ENCODE measurements at places on chromosomes 11 and 22.

DNA sequence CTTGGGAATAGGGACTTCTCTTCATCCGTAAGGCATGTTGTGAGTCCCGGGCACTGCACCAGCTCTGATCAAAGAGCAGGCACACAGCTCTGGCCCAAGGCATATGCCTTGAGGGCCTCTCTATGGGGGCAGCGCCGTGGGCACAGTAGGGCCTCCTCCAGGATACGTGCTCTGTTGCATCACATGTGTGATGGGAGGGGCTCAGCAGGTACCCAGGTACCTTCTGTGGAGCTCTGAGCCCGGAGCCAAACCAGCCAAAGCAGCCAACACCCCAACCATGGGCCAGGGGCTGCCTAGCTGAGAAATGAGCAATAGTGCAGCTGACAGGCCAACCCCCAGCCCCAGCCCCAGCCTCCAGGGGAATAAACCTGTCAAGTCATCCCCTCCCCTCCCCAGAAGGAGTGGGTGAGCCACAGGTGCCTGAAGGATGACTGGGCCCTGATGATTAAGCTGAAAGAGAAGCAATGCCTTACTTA is 79.7 kb upstream of the SHISAL1 start:
- peak; percentile 7 for DNase-seq

GRCh38 chr11:57598831-57599155 is 1.3 kb downstream of the SERPING1 start:
- DNase-seq, result no peak

DNA sequence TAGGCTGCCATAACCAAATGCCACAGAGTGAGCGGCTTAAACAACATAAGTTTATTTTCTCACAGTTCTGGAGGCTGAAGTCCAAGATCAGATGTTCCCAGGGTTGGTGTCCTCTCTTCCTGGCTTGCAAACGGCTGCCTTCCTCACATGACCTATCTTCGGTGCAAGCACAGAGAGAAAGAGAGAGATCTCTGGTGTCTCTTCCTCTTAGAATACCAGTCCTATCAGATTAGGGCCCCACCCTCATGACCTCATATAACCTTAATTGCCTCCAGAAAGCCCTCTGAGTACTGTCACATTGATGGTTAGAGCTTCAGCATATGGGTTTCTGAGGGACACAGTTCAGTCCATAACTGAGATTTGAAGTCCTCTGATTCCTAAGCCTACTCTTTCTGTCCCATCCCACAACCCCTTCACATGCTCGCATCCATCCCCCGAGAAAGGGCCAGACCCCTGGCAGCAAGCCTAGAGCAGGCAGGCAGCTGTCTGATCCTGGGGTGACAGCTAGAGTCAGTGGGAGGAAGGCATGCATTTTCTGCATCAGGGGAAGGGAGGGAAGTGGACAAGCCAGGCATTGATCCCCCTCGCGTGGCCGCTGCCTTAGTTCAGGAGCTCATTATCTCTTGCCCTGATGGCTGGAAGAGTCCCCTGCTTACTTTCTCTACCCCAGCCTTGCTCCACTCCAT is 114.1 kb downstream of the FAR1 start:
- DNase-seq, result no peak

GRCh38 chr22:24051568-24051967 is 40.5 kb downstream of the CABIN1 start:
- no peak for DNase-seq

DNA sequence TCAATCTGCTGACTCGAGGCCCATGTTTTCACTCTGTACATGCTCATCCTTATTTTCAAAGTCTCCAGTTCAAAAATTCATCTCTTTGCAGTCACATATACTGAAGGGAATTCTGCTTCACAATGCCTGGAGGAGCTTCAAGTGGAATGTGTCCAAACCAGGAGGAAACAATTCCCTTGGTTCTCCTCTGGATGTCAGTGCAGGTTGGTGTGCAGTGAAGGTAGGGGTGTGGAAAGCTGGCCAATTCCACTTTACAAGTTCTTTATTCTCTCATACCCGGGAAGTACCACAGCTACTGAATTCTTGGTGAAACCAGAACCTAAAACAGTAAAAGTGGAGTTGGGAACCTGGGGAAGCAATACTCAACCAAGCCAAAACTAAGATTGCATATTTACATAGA is 57.3 kb downstream of the BDNF start:
- no peak for DNase-seq

DNA sequence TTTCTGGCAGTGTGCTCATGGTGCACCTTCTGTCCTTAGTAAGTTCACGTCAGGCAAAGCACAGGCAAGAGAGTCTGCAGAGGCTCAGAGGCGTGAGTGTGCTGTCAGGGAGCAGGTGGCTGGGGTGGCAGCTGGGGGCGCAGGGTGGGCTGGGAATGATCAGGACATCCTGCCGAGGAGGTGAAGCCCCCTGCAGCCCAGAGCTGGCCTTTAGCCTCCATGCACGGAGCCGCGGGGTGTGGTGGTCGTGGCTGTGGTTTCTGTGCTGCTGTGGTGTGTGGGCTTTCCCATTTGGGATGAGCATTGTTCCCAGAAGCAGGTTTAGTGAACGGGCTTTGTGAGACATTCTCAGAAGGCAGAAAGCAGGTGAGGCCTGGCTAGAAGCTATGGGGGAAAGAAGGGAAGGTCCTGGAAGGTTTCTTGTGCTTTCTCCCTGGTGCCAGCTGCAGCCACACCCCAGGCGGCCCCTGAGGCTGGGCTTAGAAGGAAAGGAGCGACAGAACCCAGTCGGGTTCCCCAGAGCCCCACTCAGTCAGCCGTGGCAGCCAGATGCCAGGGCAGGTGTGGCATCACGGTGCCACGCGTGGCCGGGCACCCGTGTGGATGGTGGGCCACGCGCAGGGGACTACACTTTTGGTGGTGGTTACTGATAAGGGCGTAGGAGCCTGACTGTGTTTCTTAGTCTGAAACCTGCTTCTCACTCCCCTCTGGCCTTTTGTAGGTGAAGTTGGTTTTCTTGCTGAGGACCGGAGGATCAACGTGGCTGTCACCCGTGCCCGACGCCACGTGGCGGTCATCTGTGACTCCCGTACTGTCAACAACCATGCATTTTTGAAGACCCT is 32.0 kb downstream of the IGHMBP2 start:
- DNase-seq, result no peak

DNA sequence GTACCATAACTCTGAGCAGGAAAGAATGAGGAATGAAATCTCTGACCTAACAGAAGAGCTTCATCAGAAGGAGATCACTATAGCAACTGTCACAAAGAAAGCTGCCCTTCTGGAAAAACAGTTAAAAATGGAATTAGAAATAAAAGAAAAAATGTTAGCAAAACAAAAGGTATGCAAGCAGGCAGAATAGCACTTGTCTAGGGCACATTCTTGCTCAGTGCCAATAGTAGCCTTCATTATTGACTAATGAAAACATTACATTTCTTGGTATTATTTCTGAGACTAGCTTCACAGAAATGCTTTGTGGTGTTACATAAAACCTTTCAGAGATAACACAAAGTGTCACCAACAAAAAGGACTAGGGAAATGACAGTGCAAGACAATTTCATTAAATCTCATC is 63.9 kb downstream of the DEUP1 start:
- no peak for DNase-seq

- DNase-seq, result no peak
These were observed 121.6 kb downstream of the LDLRAD3 start for GRCh38 chr11:36065436-36065835.

- DNase-seq, result no peak
These were observed 52.0 kb upstream of the CHRNA10 start for GRCh38 chr11:3723014-3723708.

DNA sequence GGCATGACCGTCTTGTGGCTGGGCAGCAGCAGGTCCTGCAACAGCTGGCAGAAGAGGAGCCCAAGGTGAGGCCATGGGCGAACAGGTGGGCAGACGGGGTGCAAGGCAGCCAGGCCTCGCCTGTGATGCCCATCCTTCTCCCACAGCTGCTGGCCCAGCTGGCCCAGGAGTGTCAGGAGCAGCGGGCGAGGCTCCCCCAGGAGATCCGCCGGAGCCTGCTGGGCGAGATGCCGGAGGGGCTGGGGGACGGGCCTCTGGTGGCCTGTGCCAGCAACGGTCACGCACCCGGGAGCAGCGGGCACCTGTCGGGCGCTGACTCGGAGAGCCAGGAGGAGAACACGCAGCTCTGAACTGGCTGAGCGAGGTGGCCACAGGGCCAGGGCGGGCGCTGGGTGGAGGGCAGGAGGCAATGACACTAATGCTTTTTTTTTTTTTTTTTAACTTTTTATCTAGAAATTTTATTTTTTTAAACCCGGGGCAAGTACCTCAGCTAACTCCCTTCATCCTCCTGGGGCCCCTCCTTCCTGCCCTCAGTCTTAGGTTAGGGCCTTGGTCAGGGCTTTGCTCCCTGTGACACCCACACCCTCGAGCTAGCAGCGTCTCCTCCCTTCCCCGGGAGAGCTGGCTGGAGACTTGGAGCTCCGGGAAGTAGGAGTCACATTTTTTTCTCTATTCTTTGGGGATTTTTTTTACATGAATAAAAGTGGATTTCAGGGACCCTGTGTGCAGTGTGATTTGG is 16.0 kb downstream of the PLCB3 start:
- DNase-seq, result no peak

DNA sequence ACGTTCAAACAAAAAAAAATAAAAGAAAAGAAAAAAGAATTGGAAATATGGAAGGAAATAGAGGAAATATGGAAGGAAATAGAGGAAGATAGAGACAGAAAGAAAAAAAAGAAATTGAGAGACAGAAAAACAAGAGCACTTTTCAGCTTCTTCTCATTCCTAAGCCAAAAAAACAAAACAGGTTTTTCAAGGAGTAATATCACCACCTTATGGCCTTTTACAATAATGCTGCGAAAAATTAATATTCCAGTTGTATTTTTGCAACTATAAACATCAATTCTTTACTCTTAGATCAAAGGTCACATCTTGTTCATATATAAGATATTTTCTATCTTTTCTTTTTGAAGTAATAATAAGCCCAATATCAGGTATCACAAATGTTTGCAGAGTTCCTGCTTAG is 328.3 kb downstream of the FAT3 start:
- no peak for DNase-seq

- no peak for DNase-seq
These were observed 404.2 kb downstream of the LUZP2 start for GRCh38 chr11:24900960-24901549.

DNA sequence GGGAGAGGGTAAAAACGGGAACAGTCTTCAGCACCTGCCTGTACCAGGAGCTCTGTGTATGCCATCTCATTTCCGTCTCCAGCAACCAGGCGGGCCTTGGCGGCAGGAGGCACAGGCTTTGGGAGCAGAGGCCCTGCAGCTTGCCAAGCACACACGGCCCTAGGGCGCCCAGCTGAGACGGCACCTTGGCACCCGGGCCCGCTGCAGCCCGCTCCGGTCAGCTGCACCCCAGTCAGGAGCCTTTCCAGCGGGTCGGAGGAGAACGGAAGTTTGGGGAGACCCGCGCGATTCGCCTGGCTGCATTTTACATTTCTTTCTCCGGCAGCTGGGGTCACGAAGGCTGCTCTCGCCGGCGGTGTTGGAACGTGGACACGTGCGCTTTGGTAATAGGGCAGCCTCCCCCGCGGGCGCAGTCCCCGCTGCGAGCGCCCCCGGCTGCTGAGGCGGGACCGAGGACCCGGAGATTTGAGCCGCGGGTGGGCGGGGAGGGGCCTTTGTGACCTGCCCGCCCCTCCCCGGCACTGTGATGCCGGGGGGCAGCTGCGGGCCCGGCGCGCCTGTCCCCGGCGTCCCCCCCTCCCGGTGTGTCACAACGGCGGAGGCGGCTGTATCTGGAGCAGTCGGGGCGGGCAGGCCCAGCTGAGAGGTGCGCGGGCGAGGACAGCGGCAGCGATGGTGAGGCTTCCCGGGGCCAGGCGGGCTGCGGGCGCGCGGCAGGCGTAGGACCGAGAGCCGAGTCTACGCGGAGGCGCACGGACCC is at the start of gene TUBA8:
Gene TUBA8 (plus strand): TSS at position 616 of the 760 bp plus-strand sequence. CDS start 57 bp downstream, at position 673.
- peak; percentile 66 for DNase-seq

- peak; percentile 61 for DNase-seq
These were observed 1.4 kb upstream of the NEFH start for GRCh38 chr22:29478326-29479276.

DNA sequence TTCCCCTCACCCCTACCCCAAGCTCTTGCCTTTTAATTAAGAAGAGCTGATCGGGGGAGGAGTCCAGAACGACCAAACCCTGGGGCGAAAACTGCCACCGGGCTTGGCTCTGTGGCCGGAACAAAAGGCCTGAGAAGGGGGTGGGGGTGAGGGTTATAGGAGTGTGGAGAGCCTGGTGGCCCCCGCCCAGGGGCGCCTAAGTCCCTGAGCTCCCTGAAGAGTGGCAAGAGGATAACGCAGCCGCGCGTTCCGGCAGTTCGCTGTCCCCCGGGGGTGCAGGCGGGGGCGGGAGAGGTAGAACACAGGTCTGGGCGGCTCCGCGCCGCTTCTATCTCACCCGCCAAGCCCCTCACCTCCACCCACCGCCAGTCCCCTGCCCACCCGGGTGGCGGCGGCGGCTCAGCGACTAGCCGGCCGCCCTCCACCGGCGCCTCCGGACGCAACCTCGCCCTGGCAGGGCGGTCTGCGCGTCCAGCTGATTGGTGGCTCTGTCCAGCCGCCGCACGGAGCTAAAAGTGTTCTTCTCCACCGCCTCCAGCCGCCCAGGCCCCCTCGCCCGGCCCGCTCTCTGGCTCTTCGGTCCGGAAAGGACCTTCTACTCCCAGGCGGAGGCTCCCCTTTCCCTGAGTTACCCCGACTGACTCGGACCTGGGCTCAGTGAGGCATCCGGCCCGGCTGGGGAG is 18.7 kb upstream of the BDNF start:
- peak; percentile 72 for DNase-seq

GRCh38 chr11:1283906-1284305 is 25.5 kb downstream of the TOLLIP start:
- DNase-seq, result no peak

DNA sequence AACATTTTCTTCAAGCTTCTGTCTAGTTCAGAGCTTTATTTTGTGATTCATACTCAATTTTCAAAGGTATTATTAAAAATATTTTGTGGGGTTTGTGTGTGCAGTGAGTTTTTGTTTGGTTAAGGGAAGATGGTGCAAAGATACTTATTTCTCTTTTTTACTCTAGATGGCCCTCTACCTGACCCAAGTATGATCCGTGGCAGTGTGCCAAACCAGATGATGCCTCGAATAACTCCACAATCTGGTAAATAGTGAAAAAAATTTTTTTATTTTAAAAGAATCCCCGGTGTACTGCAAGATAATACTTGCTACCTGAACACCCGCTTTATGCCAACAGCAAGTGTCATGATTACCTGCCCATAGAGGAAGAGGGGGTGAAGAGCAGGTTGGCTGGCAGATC is 54.2 kb downstream of the EP300 start:
- no peak for DNase-seq

GRCh38 chr11:86162239-86162638 is 82.3 kb upstream of the EED start:
- no peak for DNase-seq

GRCh38 chr22:45131749-45132148 is 32.0 kb upstream of the NUP50 start:
- DNase-seq, result no peak

- no peak for DNase-seq
These were observed 2.8 kb downstream of the PARVB start for GRCh38 chr22:44026630-44027511.

GRCh38 chr11:24155792-24156191 is 341.1 kb upstream of the LUZP2 start:
- peak; percentile 47 for DNase-seq

GRCh38 chr11:125428486-125429173 is 67.4 kb downstream of the FEZ1 start:
- peak; percentile 41 for DNase-seq

GRCh38 chr11:36156817-36157519 is 132.3 kb downstream of the COMMD9 start:
- DNase-seq, result no peak

All from WTC11 (cell line).